ENCODE measurements at places on chromosomes 2 and 18.

DNA sequence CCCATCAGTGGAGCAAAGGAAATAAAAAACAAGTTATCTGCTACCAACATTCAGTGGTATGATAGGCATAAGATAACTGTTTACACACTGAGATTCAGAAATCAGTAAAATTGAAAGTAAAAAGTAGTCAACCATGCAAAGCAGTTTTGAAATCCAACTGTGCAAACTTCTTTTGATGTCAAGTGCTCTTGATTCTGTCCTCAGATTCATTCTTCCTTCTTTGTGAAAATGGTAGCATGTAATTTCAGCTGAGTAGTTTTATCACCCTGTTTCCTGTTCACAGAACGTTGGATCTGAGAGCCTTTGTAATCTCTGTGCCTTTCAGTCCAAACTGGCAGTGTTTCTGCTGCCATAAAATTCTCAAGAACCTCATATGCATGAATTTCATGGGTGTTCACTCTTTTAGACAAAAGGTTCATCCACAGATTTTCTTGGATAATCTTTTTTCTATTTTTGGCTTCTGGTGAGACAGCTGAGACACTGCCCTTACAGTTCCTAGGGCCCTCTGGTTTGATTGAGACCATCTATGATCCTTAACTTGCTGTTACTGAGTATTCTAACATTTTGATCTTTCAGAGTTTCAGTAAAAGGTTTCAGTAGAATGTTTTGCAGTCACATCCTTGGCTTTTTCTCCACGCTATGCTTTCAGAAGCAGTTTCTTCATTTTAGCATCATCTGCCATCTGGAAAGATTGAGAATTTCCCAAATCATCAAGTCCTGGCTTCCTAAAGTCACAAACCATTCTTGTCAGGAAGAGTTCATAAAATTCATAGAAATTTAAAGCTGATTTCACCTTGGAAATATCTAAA, 272.3 kb upstream of the EPHA4 start:
- DNase-seq = no peak

GRCh38 chr2:227539465-227539956, 59.2 kb upstream of the SCYGR2 start:
- no peak for DNase-seq

DNA sequence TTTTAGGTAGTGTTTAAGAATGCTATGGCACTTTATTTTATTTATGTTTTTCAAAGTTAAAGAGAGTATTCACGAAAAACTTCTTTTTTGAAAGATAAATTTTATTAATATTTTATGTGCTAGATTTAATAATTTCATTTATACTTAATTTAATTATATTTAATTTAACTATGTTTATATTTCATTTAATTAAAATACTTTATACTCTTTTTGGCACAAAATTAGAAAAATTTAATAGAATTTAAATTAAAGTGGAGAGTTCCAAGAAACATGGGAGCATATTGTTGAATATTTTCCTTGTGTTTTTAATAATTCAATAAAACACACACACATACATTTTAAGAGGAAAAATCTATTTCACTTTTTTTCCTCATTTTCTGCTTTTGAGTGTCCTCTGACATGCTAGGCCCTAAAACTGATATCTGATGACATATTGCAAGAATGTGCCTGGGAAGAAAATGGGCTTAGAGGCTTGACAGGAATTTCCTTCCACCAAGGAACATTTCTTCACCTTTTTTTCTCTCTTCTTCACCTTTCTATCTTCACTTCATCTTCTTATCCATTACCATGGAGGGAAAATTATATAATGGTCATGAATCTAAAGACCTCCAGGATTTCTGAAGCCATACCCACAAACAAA, 15.4 kb downstream of the ARHGAP28 start:
- DNase-seq = no peak

- no peak for DNase-seq
Observed at GRCh38 chr2:111662039-111662770, 221.8 kb downstream of the ANAPC1 start.

DNA sequence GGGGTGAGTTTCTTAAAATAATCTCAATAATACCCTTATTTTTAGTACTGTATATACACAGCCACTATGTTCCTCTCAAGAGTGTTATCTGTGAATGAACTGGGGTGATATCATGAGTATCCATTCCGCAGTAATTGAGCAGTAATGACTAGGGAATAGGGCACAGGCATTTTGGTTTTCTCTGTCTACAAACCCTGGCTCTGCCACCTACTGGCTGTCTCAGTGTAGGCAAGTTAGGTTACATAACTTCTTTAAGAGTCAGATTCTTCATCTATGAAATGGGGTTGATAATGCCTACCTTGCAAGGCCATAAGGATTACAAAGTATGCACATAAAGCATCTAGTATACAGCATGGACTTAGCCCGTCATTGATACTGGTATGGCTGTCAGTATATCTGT, 555.8 kb downstream of the NRXN1 start:
- no peak for DNase-seq
